Temporal lobe (tissue), 4 donors: ENCODE measurements at places on chromosomes 5 and 9. TPM values are rescaled to one million over a fixed set of nuclear protein-coding genes. Genes with fewer than 3 reads are reported as not detected.

The GRM6 gene
- total RNA-seq, result under 0.01 TPM

The IFNA21 gene
- total RNA-seq, result not detected

The TIMD4 gene
- not detected for total RNA-seq

The RARS1 gene
- total RNA-seq, result 120 TPM

The WWC1 gene
- 60.5 TPM for total RNA-seq

The CAVIN4 gene
- total RNA-seq, result 11.8 TPM

The PCDHA13 gene
- total RNA-seq, result 24.3 TPM

The GLRA1 gene
- not detected for total RNA-seq

The AGXT2 gene
- total RNA-seq, result not detected

The SMIM33 gene
- not detected for total RNA-seq

The EPB41L4A gene
- 15.0 TPM for total RNA-seq

The GPR150 gene
- total RNA-seq, result 0.25 TPM

The MLANA gene
- not detected for total RNA-seq

The PCA3 gene
- 0.49 TPM for total RNA-seq

The HABP4 gene
- 13.0 TPM for total RNA-seq

The SPINK4 gene
- total RNA-seq, result not detected

The MTX3 gene
- total RNA-seq, result 13.5 TPM

The PRUNE2 gene
- total RNA-seq, result 22.9 TPM

The BARHL1 gene
- not detected for total RNA-seq

The PCDHA1 gene
- 6.6 TPM for total RNA-seq

The DOLPP1 gene
- total RNA-seq, result 9.8 TPM

The MTAP gene
- 11.1 TPM for total RNA-seq

The FGFR4 gene
- 2.7 TPM for total RNA-seq

The REEP2 gene
- 73.5 TPM for total RNA-seq

The HACD4 gene
- 0.49 TPM for total RNA-seq

The IGIP gene
- 8.4 TPM for total RNA-seq

The LCN9 gene
- total RNA-seq, result not detected

The TSSK1B gene
- not detected for total RNA-seq

The RGMB gene
- total RNA-seq, result 36.6 TPM

The SOWAHA gene
- 4.7 TPM for total RNA-seq

The SLC34A1 gene
- total RNA-seq, result not detected

The GRXCR2 gene
- total RNA-seq, result not detected

The NR5A1 gene
- not detected for total RNA-seq

The S100Z gene
- total RNA-seq, result not detected

The CSF2 gene
- not detected for total RNA-seq

The RNF180 gene
- total RNA-seq, result 48.9 TPM

The ARL14EPL gene
- not detected for total RNA-seq

The NMUR2 gene
- total RNA-seq, result not detected

The TLN1 gene
- 21.6 TPM for total RNA-seq

The ZNG1F gene
- 8.9 TPM for total RNA-seq
